ENCODE measurements at places on chromosomes 12 and 14. TPM values are rescaled to one million over a fixed set of nuclear protein-coding genes. Genes with fewer than 3 reads are reported as not detected.

SLCO1B1 gene
- not detected for total RNA-seq

GRCh38 chr12:104513681-104514080 is 56.9 kb downstream of the CHST11 start:
- no peak for DNase-seq

GRCh38 chr12:11026118-11026517 is 3.7 kb upstream of the TAS2R19 start:
- DNase-seq: no peak

LIN52 gene
- 8.6 TPM for total RNA-seq

SYT1 gene
- 0.74 TPM for total RNA-seq
